Activated gamma-delta T cell treated with Interleukin-2 at 50 U/mL for 16 hours (primary cell): ENCODE measurements at places on chromosomes 3 and 15.

DNA sequence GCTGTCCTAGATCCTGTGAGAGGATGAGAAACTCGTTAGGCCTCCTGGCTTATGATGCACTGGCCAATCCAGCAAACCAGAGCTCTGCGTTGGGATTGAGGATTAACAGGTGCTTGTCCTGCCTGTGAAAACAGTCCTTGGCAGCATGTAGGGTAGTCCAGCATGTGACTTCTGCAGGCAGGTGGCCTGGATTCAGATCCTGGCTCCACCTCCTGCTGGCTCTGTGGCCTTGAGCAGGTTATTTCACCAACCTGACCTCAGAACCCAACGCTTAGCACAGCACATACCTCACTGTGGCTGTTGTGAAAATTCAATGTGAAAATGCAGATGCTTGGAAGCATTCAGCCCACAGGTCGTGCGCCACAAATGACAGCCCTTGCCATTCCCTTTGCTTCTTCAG lies 33.6 kb downstream of the PLA2G4D start:
- no peak for DNase-seq

GRCh38 chr15:66621491-66622467 lies 56.0 kb upstream of the LCTL start:
- DNase-seq: no peak

DNA sequence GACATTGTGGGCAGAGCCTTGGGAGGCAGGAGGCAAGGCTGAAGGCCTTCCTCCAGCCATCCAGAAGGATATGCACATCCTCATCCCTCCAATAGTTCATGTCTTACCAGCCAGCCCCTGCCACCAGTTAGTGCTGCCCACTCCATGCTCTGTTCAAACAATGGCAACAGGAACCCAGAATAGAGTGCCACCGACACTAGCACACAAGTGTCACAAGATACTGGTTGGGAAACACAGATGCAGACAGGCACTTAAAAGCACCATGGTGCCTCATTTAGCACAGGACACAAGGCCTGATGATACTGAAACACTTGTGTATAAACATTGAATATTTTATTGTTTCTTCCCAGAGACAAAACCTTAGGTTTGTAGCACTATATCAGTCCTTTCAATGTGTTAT lies 56.5 kb upstream of the MYO5C start:
- DNase-seq: no peak

DNA sequence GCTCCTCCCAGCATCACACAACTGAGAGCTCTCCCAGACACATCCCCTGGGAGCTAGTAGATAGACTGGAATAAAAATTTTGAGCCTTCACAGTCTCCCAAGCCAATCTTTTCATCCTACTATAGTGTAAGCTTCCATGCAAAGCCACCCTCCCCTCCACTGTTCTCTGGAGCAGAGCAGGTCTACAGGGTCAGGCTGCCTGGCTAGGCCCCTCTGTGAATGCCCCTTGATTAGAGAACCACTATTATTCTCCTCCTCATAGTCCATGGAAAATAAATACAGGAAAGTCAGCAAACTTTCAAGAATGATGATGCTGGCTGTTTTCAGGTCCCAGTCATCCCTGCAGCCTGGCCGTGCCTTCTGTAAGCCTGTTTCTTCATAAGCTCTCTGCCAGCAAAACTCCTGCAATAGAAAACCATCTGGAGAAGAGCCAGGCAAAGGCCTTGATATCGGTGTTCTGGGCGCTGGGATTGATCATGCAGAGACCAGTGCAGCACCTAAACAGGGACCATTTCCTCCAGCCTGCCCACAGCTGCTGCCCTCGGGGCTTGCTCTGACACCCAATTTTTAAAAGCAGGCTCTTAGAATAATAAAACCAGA lies 51.7 kb downstream of the CRYGS start:
- no peak for DNase-seq

DNA sequence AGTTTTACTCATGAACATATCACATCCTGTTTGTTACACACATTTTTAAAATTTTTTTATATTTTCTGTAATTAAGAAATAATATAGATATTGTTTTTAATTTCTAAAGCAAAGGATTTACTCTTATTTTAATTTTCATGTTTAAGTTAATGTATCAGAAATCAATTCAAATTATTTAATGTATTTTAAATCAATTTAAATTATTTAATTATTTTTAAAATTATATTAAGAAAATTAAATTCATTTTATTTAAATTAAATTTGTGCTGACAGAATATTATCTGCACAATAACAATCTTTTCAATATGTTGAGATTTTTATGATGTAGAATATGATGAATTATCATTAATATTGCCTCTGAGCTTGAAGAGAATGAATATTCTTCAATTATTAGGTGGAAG lies 681.2 kb upstream of the ALCAM start:
- DNase-seq: no peak

- no peak for DNase-seq
Measured at GRCh38 chr3:177811112-177811511, 613.8 kb upstream of the TBL1XR1 start.

- no peak for DNase-seq
Measured at GRCh38 chr3:160218136-160218535, 7.1 kb upstream of the C3orf80 start.

DNA sequence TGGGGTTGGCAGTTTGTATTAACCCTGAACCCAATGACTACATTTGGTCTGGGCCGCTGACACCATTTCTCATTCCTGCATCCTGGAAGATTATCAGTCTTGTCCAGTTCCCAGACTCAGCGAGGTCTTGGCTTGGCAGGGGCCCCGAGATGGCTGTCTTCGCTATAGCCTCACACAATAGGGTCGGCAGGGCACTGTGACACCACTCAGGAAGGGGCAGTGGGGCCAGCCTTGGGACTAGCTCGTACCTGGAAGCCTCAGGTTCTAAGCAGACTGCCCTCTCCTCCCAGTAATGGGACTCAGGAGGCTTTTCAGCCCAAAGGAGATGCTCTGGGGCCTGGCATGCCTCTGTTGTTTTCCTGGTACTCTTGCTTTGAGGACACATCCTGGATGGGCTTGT lies 9.1 kb downstream of the TEX264 start:
- no peak for DNase-seq

DNA sequence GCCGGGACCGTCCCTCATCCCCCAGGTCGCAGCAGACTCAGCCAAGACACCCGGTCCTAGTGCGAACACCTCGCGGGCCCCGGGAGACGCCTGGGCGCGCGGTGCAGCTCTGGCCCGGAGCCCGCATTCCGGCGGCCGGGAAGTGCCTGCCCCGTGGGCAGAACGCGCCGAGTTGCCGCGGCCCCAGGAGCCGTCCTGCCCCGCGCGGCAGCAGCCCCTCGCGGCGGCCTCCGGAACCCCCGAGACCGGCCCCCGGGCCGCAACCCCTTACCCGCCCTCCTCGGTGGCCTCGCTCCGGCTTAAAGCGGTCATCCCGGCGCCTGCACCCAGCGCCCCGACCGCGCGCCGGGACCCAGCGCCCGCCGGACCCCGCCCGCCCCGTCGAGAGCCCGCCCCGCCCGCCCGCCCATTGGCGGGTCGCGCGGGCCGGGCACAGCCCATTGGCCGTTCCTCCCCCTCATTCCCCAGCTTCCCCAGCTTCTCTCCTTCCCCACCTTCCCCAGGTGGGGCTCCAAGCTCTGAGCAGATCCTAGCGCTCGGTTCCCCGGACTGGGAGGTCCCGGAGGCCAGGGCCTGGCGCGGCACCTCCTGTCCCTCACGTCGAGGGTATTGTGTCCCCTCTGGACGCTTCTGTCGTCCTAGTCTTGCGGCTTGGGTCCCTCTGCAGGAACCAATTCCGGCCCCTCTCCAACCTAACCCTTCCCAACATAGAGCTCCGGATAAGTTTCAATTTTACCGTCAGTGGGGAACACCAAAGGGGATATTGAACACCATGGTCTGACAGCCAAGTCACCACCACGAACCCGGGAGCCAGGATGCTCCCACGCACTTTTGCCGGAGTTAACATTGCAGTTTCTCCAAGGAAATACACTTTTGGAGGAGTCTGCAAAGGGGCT lies at the start of gene GRAMD2A:
GRAMD2A (minus strand) TSS at position 328 of the 896 bp plus-strand sequence.
- DNase-seq: no peak

GRCh38 chr3:193620057-193620456 lies 27.0 kb downstream of the OPA1 start:
- no peak for DNase-seq

GRCh38 chr3:72006631-72007556 lies 221.9 kb upstream of the PROK2 start:
- DNase-seq: no peak

GRCh38 chr3:42300013-42300412 lies 34.0 kb upstream of the CCK start:
- DNase-seq: no peak

- no peak for DNase-seq
Measured at GRCh38 chr3:161745741-161746140, 249.1 kb downstream of the OTOL1 start.

DNA sequence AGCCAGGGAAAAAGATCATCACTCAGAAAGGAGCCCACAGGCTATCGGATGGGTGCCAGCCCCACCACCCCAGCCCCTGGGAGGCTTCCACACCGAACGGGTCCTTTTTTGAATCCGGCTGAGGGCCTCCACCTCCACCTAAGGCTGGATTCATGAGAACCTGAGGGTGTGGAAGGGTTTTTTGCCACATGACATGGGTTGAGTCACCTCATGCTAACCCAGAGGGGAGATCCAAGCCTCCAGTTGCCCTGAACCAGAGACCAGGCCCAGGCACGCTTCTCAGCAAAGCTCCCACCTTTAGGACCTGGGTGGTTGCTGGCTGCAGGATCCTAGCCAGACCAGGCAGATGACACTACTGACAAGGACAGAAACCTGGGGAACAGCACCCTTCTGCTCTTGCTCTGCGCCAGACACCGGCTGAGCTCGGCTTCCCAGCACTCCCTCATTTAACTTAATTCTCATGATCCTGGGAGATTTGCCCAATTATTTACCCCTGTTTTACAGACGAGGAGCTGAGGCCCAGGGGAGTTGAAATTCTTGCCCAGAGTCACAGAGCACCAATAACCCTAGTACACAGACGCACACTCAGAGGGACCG lies 25.6 kb downstream of the DUSP7 start:
- no peak for DNase-seq

DNA sequence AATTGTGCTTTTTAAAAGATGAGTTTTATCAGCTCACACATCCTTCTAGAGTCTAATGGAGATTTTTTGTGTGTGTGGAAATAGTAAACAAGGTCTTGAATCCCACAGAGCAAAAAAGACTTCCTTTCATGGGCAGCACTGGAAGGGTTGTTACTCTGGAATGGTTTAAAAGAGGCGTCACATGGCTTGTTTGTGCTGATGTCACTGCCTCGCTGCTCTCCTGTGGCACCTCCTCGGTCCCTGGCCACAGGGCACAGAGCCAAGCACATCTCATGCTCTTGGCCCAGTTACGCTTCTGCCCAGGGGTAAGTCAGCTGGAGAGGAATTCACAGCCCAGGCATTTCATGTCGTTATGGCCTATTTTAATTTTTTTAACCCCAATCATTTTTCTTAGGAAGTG lies 53.2 kb downstream of the PGPEP1L start:
- no peak for DNase-seq

DNA sequence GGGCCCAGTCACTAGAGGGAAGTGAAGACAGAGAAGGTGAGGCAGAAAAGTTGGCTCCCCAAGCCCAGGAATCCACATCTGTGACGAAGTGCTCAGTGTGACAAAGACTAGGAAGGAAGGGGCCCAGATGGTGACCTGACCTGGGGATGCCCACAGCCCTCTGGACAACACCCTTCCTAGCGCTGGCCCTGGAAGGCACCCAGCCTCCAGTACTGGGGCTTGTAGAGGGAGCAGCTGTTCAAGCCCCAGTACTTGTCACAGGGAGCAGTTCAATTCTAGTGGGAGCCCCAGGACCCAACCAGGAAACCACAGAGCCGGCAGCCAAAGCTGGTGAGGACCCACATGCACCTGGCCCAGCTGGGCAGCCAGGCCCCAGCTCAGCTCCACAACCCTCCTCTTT lies 190.8 kb downstream of the XXYLT1 start:
- DNase-seq: no peak

GRCh38 chr3:162994165-162994564 lies 1497.6 kb downstream of the OTOL1 start:
- DNase-seq: no peak

GRCh38 chr15:80309769-80310384 lies 57.9 kb upstream of the CTXND1 start:
- no peak for DNase-seq

GRCh38 chr3:57184526-57184925 lies 15.3 kb downstream of the HESX1 start:
- DNase-seq: no peak

- DNase-seq: no peak
Measured at GRCh38 chr15:84926491-84927230, 42.2 kb downstream of the SLC28A1 start.

DNA sequence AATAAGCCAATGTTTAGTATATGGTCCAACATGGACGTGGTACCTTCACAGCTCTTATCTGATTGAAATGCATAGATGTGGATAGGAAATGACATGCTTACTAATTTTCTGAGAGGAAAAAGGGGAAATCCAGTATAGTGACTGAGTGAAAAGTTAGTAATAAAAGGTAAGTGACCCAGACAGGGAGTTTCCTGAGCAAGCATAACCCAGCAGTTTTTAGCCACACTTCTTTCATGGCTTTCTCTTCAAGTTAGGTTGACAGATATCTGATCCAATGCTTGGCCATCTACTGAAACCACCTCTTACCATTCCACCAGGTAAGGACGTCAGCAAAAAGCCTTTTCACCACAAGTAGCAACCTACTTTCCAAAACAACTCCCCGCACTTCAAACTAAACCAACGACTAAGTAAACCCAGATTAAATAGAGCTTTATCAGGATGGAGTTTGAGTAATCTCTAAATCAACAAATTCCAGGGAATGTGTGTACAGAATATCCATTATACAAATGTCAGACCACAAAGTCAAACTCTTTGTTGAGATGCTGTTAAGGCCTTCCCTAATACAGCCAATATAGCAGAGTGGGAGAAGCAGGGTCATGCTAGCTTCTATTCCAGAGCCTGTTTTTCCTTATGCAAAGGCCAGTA lies 329.7 kb downstream of the RORA start:
- DNase-seq: no peak

DNA sequence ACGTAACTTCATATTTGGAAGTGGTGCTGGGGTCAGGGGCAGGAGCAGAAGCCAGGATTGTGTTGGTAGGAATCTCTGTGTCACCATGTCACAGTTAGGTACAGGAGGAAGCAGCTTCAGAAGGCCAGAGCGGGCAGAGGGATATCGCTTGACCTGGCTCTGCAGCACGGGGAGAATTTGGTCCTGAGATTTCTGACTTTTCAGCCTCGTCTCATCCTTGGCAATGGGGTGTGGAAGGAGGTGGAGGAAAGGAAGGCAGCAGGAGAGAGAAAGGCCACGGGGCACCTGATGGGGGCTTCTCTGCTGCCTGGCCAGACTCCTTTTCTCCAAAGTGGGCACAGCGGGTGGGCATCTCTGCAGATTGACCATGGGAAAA lies 564 bp downstream of the IL16 start:
- DNase-seq: no peak

DNA sequence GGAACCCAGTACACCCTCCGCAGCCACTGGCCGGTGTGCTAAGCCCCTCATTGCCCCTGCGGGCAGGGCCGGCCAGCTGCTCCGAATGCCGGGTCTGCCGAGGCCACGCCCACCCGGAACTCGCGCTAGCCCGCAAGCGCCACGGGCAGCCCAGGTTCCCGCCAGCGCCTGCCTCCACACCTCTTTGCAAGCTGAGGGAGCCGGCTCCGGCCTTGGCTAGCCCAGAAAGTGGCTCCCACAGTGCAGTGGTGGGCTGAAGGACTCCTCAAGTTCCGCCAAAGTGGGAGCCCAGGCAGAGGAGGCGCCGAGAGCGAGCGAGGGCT lies 81.4 kb upstream of the BCHE start:
- no peak for DNase-seq
